CD4-positive, alpha-beta T cell treated with Interleukin-4 for 4 hours (primary cell): ENCODE measurements at places on chromosomes 3 and 15.
A peak's percentile ranks its signal among the peaks of the same experiment; 100 is the strongest.

GRCh38 chr3:77606372-77606771 lies 566.5 kb downstream of the ROBO2 start:
- DNase-seq, result no peak

DNA sequence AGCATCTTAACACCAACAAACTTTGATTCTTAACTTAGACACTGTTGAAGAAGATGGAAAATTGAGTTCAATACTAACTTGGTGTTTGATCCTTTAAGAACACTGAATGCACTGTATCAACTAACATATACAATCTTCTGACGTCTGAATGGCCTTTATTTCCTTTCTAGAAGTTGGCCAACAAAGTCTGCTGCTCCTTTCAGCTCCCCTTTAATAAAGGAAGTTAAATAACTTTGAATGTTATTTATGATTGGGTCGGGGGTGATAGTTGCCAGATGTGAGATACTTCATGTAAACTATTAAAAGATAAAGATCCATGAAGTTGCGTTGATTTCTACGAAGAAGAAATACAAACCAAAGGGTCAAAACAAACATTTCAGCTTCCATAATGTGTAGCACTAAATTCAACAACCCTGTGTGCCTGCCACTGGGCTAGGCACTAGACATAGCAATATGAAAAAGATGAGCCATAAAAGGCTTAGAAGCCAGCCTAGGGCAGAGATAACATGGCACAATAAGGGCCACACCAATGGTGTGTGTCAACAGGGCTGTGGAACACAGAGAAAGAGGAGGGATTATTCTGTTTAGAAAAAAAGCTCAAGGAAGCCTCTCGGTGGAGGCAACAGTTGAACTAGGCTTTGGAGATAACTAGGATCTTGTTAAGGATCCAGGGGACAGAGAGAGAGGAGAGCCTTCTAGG lies 337.8 kb downstream of the MECOM start:
- no peak for DNase-seq

DNA sequence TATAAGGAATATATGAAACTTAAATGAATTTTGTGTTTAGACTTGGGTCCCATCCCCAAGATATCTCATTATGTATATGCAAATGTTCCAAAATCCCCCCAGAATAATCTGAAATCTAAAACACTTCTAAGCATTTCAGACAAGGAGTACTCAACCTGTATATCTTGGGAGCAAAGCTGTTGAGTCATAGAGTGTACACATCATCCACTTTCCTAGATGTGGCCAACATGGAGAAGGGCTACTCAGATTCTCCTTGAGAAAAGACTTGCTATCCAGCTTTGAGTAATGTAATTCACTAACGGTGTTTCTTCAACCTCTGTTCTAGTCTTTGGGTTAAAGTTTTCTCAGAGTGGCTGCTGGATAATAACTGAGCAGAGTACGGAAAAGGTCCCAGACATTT lies 215.5 kb upstream of the POU1F1 start:
- no peak for DNase-seq

- no peak for DNase-seq
Observed at GRCh38 chr15:75733761-75734651, 21.4 kb upstream of the CSPG4 start.

DNA sequence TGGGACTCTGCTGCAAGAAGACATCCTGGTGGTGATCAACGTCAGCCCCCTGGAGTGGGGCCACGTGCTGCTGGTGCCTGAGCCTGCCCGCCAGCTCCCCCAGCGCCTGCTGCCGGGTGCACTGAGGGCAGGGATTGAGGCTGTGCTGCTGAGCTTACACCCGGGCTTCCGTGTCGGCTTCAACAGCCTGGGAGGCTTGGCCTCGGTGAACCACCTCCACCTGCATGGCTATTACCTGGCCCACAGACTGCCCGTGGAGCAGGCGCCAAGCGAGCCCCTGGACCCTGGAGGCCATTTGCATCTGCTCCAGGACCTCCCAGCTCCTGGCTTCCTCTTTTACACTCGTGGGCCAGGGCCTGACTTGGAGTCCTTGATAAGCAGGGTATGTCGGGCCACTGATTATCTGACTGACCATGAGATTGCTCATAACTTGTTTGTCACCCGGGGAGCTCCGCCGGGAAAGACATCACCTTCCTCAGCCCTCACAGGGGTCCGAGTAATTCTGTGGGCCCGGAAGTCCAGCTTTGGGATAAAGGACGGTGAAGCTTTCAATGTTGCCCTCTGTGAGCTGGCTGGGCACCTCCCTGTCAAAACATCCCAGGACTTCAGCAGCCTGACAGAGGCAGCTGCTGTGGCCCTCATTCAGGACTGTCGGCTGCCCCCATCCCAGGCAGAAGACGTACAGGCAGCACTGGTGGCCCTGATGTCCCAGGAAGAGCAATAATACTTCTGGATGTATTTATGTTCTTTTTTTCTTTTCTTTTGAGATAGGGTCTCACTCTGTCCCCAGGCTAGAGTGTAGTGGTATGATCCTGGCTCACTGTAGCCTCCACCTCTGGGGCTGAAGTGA lies 7.6 kb downstream of the GDPGP1 start:
- no peak for DNase-seq

GRCh38 chr15:92361321-92362000 lies 32.2 kb upstream of the ST8SIA2 start:
- no peak for DNase-seq

DNA sequence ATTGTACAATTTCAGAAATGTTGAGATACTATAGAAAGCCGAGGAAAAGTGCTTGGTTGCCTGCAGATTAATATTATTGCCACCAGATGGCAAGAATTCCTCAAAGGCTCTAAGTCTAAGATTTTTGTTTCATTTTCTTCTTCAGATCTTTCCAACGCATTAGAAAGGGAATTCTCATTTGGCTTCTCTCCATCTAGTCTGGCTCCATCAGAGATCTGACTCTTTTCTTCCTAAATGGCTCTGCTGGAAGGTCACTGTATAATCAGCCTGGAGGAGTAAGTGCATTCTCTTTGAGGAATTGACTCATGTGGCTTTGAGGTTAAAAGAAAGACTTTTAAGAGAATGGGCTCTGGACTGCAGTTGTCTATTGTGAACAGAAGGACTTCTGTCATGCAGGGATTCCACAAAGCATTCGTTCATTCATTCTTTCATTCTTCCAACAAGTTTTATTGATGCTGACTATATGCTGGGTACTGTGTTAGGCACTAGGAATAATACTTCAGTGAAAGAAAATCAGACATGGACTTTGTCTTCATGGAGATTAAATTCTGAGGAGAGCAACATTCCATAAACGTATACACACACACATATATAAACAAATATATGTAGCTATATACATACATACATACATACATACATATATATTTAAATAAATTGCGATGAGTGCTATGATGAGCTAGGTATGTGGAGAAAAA lies 55.3 kb downstream of the SLC28A2 start:
- DNase-seq, result peak; percentile 14

DNA sequence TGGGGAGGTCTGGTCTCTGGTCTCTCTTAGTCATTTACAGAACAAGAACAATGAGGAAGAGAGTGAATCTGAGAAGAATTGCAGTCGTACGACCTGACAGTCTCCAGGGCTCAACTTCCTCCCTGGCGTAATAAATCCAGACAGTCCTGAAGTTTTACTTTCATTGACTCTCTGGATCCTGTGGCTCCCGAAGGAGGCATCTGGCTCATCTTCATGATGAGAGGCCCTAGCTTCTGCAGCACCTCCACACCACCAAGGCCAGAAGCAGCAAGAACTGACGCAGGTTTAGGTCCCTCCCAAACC lies 11.8 kb upstream of the CYFIP1 start:
- no peak for DNase-seq

DNA sequence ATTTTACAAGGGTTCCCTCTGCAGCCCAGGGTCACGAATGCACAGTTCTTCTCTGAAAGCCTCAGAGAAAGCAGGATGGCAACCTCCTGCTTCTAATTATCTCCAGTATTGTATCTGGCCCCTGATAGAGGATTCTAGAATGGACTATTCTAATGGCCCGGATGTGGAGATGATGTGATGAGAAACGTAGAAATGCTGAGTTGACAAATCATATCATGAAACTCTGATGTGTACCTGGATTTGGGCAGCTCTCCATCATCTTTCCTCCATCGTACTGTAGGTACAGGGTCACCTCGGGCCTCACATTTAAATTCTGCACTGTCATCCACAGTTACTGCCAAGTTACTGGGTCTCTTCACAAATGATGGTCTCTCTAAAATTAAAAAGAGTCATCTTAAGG lies 1050.8 kb downstream of the ROBO1 start:
- no peak for DNase-seq

DNA sequence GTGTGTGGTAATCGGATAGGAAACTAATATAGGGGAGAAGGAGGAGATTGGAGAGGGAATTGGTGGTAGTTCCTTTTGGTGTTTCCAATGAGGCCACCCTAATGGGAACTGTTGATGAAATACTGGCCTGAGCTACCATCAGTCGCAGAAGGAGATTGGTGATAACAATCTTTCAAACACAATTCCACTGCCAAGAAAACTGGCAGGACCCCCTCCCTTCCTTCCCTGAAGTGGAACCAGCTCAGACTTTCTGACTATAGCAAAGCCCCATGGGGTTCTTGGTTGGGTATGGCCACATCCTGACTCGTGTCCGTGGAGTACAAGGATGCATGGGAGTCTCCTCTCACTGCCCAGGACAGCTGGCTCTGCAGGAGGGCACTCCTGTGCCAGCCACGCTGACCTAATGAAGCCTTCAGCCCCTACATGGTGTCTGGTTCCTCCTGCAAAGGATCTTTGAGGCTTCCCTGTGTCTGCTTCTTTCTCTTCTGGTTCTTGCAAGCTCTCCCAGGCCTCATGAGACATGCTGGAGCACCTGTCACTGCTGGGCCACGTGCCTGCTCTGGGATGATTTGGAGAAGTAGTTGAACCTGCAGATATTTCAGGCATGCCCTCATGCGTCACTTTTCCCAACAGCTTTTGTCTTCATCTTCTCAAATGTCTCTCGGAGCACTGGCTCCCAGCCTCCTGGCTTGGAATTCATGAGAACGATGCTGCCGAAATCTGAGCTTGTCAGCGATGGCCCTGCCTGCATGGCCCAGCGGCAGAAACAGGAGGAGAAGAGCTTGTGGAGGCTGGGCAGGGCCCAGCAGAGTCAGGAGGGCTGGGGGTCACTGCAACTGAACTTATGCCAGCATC lies 90.0 kb upstream of the ADPGK start:
- no peak for DNase-seq

GRCh38 chr3:191412759-191413158 lies 48.2 kb upstream of the PYDC2 start:
- no peak for DNase-seq

GRCh38 chr15:48802257-48802656 lies 8.6 kb downstream of the CEP152 start:
- no peak for DNase-seq

GRCh38 chr3:76554707-76555106 lies 485.2 kb upstream of the ROBO2 start:
- no peak for DNase-seq

GRCh38 chr3:72317491-72317890 lies 530.8 kb downstream of the SHQ1 start:
- DNase-seq, result no peak

- DNase-seq, result peak; percentile 68
Observed at GRCh38 chr15:90902040-90902839, 862 bp upstream of the MAN2A2 start.

DNA sequence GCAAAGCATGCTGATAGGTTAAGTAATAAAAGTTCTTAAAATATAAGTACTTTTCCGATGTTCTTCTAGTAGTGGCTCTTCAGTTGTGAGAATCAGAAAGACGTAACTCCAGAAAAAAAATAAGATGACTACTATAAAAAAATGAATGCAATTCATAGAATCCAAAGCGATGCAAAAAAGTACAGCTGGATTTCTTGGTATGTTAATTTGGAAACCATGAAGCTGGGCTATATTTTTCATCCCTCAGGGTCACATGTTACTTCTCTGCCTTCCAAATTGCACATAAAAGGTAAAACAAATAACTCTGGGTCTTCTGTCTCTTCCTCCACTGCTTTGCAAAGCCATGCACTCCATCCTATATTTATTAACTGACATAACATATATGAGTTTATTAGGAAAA lies 843.9 kb upstream of the DPPA4 start:
- no peak for DNase-seq

DNA sequence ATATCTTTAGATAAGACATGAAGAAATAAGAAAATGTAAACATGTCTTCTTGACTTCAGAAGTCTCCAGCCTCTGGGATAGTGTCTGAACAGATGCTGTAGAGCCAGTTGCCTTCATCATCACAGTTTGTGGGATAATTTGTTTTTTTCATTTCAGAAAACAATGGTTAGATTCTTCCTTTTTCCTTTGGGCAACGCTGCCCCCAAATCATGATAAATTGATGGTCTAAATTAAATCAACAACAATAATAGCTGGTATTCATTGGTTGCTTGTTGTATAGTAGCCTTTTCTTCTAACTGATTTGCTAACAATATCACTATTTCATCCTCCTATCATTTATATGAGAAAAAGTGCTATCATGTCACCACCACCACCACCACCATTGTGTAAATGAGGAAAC lies 12.6 kb upstream of the SHQ1 start:
- DNase-seq, result no peak

- DNase-seq, result no peak
Observed at GRCh38 chr15:100694381-100695021, 92.1 kb downstream of the ASB7 start.

GRCh38 chr3:56131974-56132590 lies 336.2 kb downstream of the ERC2 start:
- DNase-seq, result no peak

DNA sequence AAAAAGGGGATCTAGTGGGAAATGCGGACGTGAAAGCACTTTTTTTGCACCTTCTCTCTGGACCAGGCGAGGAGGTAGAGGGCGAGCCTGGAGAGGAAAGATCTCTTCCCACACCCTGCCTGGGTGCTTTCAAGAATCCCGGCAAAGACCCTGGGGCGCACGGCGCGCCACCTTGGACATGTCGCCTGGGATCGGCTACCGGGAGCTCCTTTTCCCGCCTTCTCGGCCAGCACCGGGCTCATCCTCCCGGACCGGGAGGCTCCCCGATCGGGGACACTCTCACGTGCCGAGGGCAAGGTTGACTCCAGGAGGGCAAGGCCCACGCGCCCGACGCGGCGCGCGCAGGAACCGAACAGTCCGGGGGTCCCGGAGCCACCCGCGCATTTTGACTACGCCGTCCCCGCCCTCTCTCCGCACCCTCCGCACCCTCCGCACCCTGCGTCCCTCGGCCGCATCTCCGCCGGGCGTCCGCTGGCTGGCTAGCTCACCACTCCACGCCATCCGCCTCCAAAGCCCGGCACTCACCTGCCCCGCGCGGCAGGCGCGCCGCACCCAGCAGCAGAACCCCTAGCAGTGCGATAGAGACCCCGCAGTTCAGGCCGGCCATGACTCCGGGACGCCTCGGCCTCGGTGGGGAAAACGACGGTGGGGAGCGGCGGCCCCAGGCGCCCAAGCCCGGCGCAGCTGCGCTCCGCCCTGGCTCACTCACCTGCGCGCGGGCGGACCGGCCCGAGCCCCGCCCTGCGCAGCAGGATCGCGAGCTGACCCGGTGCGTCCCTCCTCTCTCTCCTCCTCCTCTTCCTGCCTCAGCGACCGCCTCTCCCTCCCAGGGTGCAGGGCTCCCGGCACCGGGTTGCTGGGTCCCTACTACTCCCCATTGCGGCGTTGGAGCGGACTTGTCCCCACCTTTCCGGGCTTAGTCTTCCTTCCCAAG lies at the start of gene CDCP1:
CDCP1 (minus strand) TSS at position 698 of the 934 bp plus-strand sequence; CDS start at position 607, 91 bp downstream.
- no peak for DNase-seq

GRCh38 chr3:50160561-50160983 lies 5.4 kb downstream of the SEMA3F start:
- DNase-seq, result no peak

- no peak for DNase-seq
Observed at GRCh38 chr15:61138156-61138555, 90.9 kb downstream of the RORA start.

- no peak for DNase-seq
Observed at GRCh38 chr15:62087671-62088352, 21.0 kb downstream of the C2CD4A start.

- no peak for DNase-seq
Observed at GRCh38 chr3:9777694-9778021, 7.9 kb upstream of the CAMK1 start.
